ENCODE measurements at places on chromosomes 4 and X.

GRCh38 chrX:14712096-14712495 lies 160.8 kb downstream of the FANCB start:
- DNase-seq = no peak

DNA sequence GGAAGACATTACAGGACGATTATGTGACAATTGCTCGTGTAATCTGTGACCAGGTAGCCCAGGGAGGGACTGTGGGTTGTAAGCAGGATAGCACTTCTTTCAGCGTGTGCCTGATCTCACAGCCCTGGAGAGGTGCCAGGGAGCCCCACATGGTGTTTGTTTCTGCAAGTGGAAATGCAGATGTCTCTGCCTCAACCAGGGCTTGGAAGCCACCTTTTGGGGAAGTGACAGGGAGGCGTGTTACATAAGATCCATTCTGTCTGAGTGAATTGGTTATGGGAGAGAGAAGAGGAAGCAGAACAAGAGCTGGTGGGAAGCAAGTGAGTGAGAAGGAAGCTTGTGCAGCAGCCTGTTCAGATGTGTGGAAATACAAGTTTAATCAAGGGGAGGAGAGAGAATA lies 104.5 kb upstream of the GATB start:
- DNase-seq = no peak

- no peak for DNase-seq
Observed at GRCh38 chr4:105352826-105353225, 121.0 kb downstream of the PPA2 start.

DNA sequence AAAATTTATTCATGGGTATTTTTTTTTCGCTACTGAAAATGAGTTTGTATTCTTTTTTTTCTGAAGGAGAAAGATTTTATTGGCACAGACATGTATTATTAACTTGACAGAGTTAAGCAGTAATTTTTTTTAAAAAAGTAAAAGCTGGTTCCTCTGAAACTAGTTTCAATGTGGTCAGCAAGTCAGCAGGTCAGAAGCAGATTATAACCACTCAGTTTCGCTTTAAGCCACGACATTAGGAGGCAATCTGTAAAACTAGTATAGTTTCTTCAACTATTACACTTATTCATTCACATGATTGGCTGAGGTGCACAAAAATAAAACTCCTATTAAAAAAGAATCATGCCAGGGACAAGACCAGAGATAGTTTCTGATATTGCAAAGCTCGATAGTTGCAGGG lies 714.2 kb upstream of the PCDH7 start:
- no peak for DNase-seq

- DNase-seq = no peak
Observed at GRCh38 chr4:37836838-37837440, 10.5 kb downstream of the PGM2 start.

DNA sequence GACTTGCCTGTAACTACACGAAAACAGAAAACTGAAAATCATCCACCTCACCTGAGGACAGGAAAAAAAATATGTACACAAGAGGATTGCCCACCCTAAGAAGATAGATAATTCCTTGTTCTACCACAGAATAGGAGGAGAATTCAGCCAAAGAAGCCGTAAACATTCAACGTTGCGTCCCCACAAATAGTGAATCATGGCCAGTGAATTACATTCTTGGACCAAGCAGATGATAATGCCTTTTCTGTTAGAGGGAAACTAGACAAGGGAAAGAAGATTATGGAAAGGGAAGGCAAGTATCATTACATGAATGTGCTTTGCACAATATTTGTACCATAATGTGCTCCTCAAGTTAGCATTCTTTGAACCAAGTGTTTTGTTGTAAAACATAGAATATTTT lies 95.5 kb upstream of the C1QTNF7 start:
- DNase-seq = no peak

- DNase-seq = no peak
Observed at GRCh38 chr4:151417766-151418376, 8.9 kb downstream of the FHIP1A start.

DNA sequence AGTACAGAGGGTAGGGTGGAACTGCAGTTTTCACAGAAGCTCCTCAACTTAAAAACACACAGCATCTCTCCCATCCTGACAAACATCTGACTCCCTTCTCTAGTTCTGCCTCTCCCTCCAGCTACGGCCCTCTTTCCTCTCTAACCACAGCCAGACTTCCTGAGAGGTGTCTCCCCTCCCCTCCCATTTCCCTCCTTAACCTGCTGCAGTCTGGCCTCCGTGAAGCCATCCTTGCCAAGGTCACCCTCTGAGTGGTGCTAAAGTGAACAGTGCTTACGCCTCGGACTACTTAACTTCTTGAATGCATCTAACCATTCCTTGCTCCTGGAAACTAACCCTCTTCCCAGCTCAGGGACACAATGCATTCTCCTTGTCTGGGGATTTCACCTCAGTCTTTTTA lies 53.3 kb downstream of the RTL5 start:
- DNase-seq = no peak

DNA sequence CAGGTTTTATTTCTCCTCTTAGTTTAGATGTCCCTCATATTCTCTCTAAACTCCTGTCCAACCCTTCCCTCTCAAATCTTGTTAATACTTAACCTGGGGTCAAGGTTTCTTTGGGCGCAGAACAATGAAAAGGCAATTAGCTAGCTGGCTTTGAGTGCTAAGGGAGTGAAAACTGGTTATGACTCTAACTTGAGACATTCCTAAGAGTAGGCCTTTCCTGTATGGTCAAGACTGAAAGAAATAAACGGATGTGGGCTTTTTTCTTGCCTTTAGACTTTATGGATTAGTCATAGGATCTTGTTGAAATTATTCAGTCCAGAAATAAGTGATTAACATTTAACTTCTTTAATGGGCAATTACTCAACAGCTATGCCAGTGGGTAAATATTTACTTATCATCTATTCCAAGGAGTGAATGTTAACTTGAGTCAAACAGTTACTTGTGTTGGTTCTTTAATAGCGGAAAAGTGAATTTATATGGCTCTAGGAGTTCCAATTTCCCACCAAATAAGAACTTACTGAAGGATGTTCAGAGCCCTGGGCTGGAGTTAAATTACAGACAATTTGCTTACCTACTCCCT lies 141.7 kb upstream of the SCML1 start:
- DNase-seq = no peak

- no peak for DNase-seq
Observed at GRCh38 chr4:100428051-100428450, 89.8 kb downstream of the EMCN start.

- no peak for DNase-seq
Observed at GRCh38 chr4:149158817-149159216, 656.8 kb downstream of the IQCM start.

- DNase-seq = no peak
Observed at GRCh38 chrX:54746928-54747327, 51.1 kb downstream of the ITIH6 start.

DNA sequence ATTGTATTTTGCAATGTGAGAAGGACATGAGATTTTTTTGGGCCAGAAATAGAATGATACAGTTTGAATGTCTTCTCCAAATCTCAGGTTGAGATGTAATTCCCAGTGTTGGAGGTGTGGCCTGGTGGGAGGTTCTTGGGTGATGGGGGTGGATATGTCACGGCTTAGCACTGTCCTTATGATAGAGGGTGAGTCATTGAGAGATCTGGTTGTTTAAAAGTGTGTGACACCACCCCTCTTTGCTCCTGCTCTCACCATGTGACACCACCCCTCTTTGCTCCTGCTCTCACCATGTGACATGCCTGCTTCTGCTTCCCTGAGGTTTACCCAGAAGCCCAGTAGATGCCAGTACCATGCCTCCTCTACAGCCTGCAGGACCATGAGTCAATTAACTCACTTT lies 1226.9 kb downstream of the PCDH7 start:
- DNase-seq = no peak

DNA sequence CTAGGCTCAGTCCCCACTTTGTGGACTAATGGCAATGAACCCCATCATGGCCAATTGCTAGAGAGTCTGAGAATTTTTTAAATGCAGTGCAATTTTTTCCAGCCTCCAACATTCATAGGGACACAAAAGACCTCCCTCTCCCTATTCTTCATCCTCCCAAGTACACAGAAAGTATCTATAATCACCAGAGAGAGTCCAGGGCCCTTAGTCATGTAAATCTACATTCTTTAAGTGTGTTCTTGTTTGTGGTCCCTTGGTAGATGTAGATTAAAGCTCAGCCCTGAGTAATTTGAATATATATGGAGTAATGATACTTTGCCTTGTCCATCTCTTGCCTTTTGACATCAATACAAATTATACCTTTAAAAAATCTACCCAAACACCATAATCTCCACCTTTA lies 51.3 kb upstream of the ATXN3L start:
- no peak for DNase-seq

DNA sequence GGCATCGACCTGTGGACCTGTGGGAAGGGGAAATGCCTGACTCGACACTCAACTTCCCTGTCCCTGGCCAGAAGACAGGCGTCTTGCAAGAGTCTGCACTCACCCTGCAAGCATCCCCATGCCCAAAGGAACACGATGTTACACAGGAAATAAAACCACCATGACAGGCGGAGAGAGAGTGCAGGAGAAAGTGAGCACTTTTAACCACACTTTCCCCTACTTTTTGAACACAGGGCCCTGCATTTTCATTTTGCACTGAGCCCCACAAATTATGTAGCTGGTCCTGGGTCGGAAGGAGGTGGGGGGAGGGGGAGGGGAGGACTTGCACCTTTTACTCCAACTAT lies 13.8 kb upstream of the MAN2B2 start:
- DNase-seq = no peak

- DNase-seq = no peak
Observed at GRCh38 chr4:102639598-102639997, 121.2 kb downstream of the MANBA start.
